ENCODE measurements at places on chromosomes 11 and 22.

GRCh38 chr11:102957953-102958352 is 2.4 kb upstream of the MMP13 start:
- no peak for DNase-seq

DNA sequence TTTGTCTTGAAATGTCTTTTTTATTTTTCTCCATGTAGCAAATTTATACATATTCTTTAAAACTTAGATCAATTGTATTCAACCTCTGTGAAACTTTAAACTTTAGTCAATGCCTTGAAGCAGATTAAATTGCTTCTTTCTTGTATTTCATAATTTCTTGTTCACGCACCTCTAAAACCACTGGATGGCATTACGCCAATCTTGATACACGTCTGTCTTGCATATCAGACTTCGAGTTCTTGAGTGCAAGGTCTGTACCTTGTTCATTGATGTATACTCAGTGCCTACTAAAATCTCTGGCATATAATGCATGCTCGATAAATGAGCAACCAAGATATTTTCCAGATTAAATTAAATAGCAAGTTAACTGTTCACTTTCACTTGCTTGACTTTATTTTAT is 236.8 kb downstream of the CASP12 start:
- DNase-seq: no peak

DNA sequence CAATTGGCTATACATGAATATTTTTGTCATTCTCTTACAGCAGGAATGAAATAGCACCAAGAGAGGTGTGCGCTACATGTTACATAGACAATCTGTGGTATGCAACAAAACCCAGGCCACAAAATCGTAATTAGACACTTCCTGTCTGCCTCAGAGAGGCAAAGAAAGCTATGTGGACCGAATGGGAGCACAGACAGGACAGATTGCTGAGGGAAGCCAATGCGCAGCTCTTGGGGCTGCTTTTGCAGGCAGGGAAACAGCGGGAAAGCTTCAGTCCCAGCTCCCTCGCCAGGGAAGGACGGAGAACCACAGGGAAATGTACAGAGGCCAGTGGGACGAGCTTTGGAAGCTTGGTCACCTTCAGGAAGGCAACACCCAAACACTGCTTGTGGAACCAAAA is 40.9 kb downstream of the SERPINH1 start:
- no peak for DNase-seq

DNA sequence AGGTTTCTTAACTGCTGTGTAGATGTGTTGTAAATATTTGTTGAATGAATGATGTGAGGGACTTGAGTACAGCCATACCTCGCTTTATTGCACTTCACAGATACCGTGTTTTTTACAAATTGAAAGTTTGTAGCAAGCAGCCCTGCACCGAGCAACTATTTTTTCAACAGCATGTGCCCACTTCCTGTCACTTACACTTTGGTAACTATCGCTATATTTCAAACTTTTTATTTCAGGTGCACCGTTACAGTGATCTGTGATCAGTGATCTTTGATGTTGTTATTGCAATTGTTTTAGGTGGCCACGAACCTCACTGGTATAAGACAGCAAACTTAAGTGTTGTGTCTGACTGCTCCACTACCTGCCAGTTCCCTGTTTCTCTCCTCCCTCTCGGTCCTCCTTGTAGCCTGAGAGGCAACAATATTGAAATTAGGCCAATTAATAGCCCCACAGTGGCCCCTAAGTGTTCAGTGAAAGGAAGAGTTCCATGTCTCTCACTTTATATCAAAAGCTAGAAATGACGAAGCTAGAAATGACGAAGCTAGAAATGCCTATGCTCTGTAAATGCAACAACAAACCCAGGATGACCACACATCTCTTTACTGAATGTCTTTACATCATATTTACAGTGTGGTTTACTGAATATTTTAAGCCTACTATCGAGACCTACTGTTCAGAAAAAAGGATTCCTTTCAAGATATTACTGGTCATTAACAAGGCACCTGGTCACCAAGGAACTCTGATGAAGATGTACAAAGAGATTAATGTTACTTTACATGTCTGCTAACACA is 1.0 kb downstream of the SFI1 start:
- no peak for DNase-seq

GRCh38 chr11:71472357-71472885 is 19.4 kb downstream of the NADSYN1 start:
- no peak for DNase-seq

Data from non-pigmented ciliary epithelial cell (primary cell).